Kidney epithelial cell (primary cell): ENCODE measurements at places on chromosomes 16 and 17. TPM values are rescaled to one million over a fixed set of nuclear protein-coding genes. Genes with fewer than 3 reads are reported as not detected.

DNA sequence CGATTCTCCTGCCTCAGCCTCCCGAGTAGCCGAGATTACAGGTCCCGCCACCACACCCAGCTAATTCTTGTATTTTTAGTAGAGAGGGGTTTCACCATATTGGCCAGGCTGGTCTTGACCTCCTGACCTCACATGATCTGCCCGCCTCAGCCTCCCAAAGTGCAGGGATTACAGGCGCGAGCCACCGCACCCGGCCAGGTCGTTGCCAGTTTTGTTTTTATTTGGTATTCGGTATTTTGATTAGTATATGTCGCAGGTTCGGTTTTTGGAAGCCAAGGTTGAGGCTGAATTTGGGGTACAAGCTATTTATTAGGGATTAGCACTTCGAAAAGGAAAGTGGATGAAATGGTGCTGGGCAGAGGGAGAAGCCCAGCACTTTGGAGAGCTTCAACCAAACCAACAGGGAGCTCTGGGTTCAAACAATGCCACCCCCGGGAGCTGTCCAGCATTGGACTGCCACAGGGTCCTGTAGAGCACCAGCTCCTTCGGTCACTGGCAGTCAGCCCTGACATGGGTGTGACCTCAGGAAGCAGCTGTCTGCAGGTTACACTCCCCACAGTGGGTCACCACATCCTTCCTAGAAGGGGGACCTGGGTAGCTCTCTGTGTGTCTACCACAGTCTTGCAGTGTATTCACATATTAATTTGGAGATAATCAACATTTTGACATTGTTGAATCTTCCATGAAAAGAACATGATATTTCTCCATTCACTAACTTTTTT lies 1.5 kb upstream of the CLEC10A start:
- DNase-seq: no peak

GRCh38 chr17:3015890-3016289 lies 47.5 kb downstream of the OR1D5 start:
- DNase-seq: no peak

The CCL7 gene
- not detected in 2 replicates for total RNA-seq

DNA sequence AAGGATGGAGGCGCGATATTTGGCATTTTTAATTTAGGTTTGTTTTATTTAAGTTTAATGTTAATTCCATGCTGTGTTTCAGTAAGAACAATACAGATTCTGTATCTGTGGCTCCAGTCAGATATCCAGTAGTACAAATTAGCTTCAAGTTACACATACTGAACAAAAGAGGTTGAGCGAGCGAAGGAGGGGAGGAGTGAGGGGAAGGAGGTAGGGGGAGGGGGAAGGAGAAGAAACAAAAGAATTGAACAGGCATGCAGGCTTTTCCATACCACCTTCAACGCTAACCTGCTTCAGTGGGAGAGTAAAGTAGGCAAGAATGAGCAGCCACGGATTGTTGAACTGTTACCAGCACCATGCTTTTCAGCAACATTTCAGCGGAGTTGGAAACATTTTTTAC lies 55.5 kb downstream of the YWHAE start:
- DNase-seq: no peak
